ENCODE measurements at places on chromosomes 16 and 17. TPM values are rescaled to one million over a fixed set of nuclear protein-coding genes. Genes with fewer than 3 reads are reported as not detected.

Gene CDRT15
- not detected for total RNA-seq

Gene NPB
- total RNA-seq, result not detected

Gene NPIPA3
- not detected for total RNA-seq

GRCh38 chr16:500709-501108, 26.8 kb upstream of the CAPN15 start:
- DNase-seq, result no peak

GRCh38 chr17:6159541-6160231, 89.5 kb downstream of the WSCD1 start:
- DNase-seq, result no peak

Gene HCRT
- total RNA-seq, result not detected

DNA sequence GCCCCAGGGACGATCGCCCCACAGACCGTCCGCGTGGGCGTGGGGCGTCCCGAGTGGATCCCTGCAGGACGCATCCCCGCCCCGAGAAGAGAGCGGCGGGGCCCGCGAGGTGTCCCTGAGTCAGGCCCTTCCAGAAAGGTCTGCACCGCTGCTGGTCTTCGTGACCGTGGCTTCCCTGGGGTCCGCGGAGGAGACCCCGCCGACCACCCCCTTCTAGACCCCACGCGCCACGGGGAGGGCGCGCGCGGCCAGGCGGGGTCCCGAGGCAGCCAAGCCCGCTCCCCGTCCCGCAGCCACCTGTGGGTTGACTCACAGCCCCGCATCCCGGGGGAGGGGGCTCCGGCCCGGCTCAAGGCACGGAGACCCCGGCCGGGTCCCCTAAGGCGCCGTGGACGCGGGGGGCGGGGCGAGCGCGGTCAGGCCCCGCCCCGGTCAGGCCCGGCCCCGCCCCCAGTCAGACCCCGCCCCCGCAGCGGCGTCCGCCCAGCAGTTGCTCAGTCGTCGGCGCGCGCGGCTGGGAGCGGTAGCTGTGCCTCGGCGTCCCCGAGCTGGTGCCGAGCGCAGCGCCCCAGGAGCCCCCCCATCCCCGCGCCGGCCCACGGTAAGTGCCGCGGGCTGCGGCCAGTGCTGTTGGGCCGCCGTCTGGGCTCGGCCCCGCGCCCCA, at the start of gene BAIAP3:
TSS of gene BAIAP3 (plus strand) at position 497 of the 664 bp plus-strand sequence. CDS start 4,905 bp downstream, outside the sequence.
- DNase-seq, result peak; percentile 57

- no peak for DNase-seq
These were observed 22.9 kb downstream of the MYO18A start for GRCh38 chr17:29157310-29157709.

GRCh38 chr17:29214215-29215146, 32.2 kb upstream of the CRYBA1 start:
- no peak for DNase-seq

DNA sequence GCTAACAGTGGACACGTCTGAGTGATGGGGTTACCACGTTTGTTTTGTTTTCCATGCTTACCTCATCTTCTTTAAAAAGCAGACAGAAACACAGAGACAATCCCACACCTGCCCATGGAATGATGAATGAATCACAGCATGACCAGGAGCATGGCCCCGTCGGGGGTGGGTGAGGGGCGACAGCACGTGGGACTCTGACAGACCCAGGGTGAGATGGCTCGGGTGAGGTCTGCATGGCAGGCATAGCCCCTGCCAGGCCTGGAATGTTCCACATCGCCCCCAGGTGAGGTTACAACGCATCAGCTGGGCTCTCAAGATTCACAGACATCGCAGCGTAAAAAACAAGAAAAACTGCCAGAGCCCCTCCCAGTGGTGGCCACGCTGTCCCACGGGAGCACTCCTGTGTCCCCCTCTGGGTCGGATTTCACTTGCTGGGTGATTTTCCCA, 18.1 kb downstream of the SLC7A5 start:
- DNase-seq, result no peak

Gene KRTAP4-4
- total RNA-seq, result not detected

GRCh38 chr17:81420769-81421462, 25.7 kb downstream of the BAHCC1 start:
- DNase-seq, result no peak

Gene RNF112
- total RNA-seq, result 0.25 TPM

- DNase-seq, result no peak
These were observed 8.4 kb upstream of the PLK1 start for GRCh38 chr16:23670137-23670776.

Gene ABCA10
- total RNA-seq, result 1.2 TPM

GRCh38 chr17:67025216-67025792, 19.1 kb upstream of the CACNG1 start:
- DNase-seq, result no peak

GRCh38 chr16:82017911-82018568, 6.8 kb upstream of the SDR42E1 start:
- DNase-seq, result no peak

Gene PABPN1L
- not detected for total RNA-seq

Gene ITGB4
- 0.72 TPM for total RNA-seq
